ENCODE measurements at places on chromosomes 11 and 22.

DNA sequence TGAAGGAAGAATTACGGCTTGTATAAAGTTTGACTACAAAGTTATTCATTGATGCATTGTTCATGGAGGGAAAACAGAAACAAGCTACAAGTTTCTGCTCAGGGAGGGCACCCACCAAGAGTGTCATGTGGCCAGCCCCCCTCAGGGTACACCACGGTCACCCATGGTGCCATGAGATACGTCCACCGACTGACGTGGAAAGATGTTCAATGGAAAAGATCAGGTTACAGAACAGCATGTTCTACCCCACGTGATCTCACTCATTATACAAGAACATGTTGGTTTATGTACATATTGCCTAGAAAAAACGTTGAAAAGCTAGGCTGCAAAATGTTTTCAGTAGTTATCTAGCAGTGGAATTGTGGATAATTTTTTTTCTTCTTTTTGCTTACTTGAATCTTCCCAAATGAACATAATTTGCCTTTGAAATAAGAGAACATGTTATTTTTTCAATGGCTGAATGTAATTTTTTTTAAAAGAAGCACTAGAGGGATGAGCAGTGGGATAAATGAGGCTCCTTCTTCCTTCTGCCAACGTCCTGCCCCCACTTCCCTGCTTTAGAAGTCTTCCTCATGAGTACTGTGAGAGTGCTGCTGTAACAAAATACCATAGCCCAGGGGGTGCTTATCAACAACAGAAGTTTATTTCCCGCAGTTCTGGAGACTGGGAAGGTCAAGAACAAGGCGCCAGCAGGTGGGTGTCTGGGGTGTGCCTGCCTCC is 22.5 kb downstream of the RCN1 start:
- DNase-seq: no peak

DNA sequence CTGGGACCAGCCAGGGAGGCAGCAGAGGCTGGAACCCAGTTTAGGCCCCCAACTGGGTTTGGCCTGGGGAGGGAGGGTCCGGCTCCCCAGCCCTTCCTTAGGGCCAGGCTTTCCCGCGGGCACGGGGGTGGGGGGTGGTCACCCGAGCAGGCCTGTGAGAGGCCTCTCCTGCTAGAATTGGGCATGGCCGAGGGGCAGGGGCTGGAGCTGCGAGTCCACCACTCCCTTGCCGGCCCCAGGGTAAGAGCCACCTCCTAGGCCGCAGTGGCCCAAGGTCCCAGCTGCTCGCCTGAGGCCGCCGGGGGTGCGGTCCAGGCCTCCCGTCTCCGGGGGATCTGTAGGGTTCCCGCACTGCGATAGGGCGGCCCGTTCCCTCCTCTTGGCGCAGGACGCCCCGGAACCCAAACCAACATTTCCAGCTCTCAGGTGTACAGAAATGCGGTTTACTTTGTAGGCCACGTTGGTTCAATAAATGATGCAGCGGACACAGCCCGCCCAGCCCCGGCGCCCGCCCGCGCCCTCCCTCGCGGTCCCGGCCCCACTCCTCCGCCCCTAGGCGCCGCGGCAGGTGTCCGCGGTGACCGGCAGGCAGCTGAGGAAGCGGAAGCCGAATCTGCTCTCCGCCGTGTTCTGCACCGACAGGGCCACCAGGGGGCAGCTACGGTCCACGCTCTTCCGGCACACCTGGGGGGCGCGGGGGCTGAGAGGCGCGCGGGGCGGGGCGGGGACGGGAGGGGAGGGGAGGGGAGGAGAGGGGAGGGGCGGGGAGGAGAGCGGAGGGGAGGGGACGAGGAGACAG is 5.9 kb downstream of the LMNTD2 start:
- DNase-seq: peak; percentile 72

DNA sequence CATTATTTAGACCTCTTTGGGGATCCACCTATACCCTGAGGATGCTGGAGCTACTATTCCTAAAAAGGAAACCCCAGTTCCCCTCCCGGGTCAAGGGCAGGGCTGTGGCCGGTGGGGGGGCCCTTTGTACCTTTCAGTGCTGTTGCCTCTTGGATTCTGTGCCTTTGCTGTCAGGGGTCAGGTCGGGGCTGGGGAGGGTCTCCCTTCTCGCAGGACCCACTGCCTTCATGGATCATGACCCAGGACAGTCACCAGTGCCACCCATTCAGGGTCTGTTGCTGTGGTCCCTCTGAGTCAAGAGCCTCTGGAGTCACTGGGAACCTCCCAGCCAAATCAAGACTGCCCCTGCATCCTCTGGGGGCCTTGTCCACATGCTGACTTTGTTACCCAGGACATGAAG is 78.1 kb upstream of the CCND1 start:
- no peak for DNase-seq

DNA sequence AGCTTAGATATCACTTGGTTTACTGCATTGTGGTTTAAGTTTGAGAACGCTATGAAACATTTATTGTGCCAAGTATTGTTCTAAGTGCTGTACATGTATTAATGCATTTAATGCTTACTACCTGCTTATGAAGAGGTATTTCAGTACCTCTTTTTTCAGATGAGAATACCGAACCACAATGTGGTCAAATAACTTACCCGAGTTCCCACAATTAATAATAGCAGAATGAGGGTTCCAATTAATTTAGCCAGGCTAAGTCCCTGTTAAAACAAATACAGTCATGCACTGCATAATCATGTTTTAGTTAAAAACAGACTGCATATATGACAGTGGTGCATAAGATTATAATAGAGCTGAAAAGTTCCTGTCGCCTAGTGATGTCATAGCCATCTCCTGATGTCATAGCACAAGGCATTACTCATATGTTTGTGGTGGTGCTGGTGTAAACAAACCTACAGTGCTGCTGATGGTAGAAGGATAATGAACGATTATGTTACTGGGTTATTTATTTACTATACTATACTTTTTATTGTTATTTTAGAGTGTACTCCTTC is 4.3 kb downstream of the ZC3H12C start:
- no peak for DNase-seq

DNA sequence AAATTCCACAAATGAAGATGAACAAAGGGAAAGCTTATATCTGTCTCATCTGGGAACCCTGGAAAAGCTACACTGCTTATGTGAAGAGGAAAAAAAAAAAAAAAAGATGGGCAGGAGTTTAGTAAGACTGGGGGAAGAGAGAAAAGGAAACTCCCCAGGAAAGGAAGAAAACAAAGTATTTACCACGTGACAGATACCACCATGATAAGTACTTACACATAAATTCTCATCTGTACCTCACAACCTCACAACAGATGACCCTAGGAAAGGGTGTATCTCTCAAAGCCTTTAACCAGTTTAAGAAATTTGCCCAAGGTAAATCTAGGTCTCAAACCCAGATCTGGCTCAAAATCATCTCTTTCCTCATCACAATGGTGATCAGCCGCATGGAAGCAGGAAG is 77.1 kb downstream of the GAB2 start:
- DNase-seq: no peak

DNA sequence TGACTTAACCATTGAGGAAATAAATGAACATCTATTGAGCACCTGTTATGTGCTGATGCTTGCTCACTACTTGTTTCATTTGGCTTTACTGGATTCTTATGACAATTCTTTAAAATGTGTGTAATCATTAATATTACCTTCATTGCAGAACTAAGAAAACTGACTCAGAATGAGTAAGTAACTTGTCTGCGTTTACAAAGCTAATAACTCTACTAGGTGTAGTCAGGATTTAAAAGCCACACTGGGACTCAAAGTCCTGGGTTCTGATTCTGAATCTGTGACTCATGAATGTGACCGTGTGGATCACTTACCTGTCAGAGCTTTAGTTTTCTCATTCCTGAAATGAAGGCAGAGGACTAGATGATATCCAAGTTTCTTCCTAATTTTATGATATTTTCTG is 23.4 kb upstream of the KIRREL3 start:
- DNase-seq: no peak

- peak; percentile 57 for DNase-seq
Measured at GRCh38 chr22:39598017-39598965, 27.7 kb downstream of the CACNA1I start.

DNA sequence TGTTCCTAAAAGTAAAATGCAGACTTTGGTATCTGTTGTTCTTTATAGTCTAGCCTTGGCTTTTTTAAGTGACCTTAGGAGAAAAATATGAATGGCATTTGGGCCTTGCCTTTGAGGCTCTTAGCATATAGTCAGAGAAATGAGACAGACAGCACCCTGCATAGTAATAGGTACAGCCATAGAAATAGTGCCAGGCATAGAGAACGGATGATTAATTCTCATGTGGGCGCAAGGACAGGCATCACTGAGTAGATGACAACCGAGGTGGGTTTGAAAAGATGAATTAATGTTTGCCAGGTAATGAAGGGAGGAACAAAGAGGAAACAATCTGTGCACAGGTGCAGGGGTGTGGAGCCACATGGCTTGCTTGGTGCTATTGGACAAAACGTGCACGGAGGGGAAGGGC is 90.5 kb downstream of the BMAL1 start:
- no peak for DNase-seq

GRCh38 chr11:72812967-72813739 is 1.1 kb upstream of the ATG16L2 start:
- DNase-seq: peak; percentile 33

- no peak for DNase-seq
Measured at GRCh38 chr11:83951521-83951920, 665.4 kb upstream of the CCDC90B start.

- no peak for DNase-seq
Measured at GRCh38 chr11:101428918-101429317, 154.9 kb downstream of the TRPC6 start.

- no peak for DNase-seq
Measured at GRCh38 chr11:32775908-32776307, 18.6 kb downstream of the CCDC73 start.

DNA sequence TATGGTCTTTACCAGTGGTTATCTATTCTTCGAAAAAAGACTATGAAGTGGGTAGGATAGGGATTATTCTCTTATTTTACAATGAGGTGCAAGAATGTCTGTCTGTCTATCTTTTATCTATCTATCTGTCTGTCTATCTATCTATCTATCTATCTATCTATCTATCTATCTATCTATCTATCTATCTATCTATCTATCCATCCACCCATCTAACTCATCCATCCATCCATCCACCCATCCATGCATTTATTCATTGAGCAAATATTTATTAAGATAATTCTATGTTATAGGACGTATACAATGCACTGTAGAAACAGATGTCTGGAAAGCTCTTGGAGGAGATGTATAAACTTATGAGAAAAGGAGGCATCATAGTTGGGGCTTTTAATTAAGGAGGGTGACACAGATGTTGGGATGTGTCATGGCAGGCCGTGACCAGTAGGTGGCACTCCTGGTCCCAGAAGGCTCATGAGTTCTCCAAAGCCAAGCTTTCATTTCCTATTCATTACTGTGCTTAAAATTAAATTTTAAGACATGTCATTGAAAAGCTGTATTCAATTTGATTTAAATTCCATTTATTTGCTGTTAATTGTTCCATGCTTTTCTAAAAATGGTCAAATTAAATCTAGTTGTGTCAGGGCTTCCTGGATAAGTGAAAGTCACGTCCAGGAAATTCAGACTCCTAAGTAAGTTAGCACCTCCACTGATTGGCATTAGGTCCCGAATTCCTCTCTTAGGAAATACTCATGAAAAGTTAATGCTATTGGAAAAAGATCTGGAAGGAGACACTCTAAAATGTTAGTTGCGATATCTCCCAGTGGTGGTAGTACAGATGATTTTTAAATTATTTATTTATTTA is 19.0 kb upstream of the E2F8 start:
- DNase-seq: peak; percentile 28

Measured in activated T-helper 1 cell treated with Interleukin-2 at 50 U/mL for 16 hours (primary cell).